ENCODE measurements at places on chromosomes 6 and 20. TPM values are rescaled to one million over a fixed set of nuclear protein-coding genes. Genes with fewer than 3 reads are reported as not detected.

The ADTRP gene
- 16.8 TPM for total RNA-seq

GRCh38 chr6:61886608-61887259 is 399.3 kb downstream of the KHDRBS2 start:
- no peak for DNase-seq

GRCh38 chr6:150038202-150039062 is 13.1 kb upstream of the RAET1L start:
- no peak for DNase-seq

DNA sequence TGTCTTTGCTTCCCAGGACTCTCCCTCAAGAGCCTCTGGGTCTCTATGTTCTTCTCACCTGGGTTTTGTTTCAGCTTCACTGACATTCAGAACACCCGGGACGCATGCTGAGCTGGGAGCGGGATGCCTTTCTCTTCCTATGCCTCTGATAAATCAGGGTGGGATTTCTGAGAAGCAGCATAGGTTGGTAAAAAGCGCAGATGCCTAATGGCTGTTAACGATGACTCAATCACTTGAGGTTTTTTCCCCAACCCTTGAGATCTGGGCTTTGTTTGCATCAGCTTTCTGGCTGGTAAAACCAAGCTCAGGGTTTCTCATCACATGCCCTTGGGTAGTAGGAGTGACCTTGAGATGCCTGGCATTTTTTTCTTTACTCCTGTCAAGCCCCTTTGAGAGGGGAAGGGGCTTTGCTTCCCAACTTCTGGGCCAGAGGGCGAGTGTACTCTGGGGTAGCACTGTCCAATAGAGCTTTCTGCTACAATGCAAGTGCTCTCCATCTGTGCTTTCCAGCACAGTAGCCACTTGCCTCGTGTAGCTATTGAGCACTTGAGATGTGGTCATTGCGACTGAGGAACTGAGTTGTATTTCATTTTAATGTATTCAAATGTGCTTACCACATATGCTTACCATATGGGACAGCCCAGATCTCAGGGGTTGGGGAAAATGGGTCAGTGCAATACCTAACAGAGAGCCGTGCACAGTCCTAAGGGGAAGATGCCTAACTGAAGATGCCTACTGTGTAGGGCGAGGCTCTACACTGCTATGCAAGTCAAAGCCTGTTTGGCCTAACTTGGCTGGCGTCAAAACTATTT is 69.1 kb downstream of the PPP1R14C start:
- DNase-seq = no peak

The ZNF311 gene
- total RNA-seq = not detected

The ADGRG6 gene
- total RNA-seq = 3.3 TPM

The C6orf58 gene
- not detected for total RNA-seq

DNA sequence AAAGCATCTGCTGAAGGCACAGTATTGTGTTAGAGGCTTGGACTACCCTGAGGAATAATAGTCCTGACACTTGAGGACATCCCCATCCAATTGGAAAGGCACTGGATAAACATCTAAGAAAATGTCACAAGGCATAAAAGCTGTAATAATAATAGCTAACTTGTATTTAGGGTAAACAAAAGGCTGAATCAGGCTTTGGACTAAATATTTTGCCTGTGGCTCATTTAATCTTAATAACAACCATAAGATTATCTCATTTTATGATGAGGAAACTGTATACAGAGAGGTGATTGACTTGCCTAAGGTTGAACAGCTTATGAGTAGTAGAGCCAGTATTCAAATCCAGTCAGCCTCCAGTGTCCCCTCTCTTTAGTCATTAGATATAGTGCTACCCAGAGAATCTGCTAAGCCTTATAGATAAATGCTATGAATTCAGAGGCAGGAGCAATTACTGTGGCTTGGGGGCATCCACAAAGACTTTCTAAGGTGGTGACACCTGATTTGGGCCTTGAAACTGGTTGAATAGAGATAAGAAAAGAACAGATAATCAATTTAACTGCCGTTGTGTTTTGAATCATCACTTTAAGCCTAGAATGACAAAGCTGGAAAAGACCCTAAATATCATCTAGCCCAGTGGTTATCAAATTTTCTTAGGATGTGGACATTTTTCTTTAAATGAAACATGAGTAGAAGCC is 7.5 kb upstream of the ZSWIM1 start:
- no peak for DNase-seq

The KCNK15 gene
- total RNA-seq = 17.9 TPM

DNA sequence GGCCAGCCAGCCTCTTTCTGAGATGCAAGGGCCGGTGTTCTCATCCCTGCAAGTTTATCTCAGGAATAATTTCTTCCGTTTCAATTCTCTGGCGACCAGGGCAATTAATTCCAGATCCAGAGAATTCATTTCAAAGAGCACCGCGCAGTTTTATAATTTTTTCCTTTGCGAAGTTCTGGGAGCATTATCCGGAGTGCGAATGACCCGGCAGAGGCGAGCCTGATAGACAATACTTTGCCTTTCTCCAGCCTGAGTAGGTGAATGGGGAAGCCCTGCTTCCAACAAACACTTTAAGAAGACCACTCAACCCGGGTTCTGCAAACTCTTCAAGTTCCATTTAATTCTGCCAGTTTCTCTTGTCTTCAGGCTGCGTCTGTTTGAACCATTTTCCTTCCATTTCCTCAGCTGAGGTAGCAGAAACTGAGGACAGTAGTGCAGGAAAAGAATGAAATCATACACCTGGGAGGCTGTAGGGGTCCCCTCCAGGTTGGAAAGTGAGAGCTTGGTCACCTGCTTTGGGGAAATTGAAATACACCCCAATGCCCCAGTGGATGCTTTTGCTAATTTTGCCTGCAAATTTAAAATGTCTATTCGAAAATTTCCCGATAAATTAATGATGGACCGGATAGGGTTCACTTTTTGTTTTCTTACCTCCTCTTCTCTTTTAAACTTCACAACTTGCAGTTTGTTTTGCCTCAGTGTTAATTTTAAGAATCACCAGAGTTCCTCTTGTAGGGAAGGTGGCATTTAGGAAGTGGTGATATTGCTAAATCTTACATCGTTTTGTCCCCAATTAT is 1.1 kb downstream of the VGLL2 start:
- DNase-seq = no peak

GRCh38 chr6:141316236-141316635 is 816.5 kb upstream of the GJE1 start:
- DNase-seq = no peak

GRCh38 chr6:99979953-99980352 is 14.1 kb downstream of the MCHR2 start:
- no peak for DNase-seq

The NFATC2 gene
- total RNA-seq = 0.12 TPM

GRCh38 chr6:108242721-108243120 is 18.1 kb downstream of the SNX3 start:
- DNase-seq = no peak

The HTR1E gene
- not detected for total RNA-seq

GRCh38 chr6:77986380-77987034 is 333.7 kb downstream of the MEI4 start:
- no peak for DNase-seq

DNA sequence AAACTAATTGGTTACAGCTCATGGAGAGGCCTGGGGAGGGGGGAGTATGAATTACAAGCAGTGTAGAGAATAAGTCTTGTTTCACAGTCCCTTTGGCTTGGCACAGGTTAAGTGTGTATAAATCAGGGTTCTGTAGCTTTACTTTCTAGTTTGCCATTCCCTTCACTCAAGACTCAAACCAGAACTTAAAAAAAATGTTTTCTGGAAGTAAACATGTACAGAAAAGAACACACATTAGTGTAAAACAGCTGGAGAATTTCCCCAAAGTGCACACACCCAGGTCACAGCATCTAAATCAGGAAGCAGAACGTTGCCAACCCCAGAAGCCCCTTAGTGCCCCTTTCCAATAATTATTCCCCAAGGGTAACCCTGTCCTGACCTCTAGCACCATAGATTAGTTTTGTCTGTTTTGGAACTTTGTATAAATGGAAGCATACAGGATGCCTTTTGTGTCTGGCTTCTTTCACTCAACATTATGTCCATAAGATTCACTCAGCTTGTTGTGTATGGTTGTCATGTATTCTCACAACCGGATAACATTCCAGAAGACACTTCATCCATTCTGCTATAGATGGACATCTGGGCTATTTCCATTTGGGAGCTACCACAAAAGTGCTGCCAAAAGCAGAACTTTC is 33.7 kb upstream of the SCUBE3 start:
- DNase-seq = no peak

DNA sequence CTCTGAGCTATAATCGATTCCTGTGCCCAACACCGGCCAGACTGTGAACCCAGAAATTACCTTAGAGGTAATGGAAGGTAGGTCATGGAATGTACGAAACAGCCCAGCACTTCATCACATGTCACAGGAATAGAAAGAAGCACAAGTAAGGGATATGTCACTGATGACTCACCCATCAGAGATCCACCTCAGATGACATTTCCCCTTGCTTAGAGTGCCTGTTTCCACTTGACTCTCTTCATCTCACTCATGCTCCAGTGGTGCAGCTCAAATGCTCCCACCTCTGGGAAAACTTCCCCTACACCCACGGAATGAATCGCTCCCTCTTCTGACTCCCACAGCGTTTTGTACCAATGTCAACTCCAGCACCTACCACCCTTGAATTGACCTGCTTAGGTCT is 381.6 kb upstream of the CNR1 start:
- no peak for DNase-seq

The ID1 gene
- 1,330 TPM for total RNA-seq

DNA sequence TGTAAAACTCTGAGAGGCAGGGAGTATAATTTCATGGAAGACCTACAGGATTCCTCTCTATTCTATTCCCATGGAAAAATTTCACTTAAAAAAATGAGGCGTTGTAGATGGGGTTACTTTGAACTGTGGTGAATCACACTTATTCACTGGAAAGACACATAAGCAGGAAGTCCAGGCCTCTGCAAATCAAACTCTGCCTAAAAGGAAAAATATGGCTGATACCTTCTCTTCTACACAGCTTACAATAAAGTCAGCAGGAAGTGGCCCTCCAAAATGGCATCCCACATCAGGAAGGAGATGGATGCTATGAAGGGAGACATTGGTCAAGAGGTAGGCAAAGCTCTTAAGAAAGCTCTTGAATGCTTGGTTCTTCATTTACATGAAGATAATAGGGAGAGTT is 115.9 kb downstream of the FYN start:
- no peak for DNase-seq

DNA sequence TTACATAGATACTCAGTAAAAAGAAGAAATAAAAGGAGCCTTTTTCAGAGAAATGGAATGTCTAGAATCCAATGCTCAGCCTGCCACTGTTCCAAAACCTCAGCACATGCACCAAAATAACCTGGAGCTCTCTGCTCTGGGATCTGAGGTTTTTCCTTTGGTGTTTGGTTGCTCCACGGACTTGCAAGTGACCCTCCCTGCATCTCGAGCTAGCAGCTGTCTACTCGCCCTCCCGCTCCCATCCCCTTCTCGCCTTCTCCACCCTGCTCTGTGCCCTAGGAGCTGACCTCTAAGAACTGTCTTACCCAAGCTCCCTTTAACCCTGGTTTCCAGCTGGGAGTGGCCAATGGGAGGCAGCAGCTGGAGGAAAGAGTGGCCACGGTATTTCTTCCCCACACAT is 35.1 kb upstream of the FAM210B start:
- no peak for DNase-seq

- DNase-seq = no peak
Measured at GRCh38 chr6:129453073-129453472, 256.9 kb downstream of the ARHGAP18 start.

The UNC5CL gene
- total RNA-seq = not detected

DNA sequence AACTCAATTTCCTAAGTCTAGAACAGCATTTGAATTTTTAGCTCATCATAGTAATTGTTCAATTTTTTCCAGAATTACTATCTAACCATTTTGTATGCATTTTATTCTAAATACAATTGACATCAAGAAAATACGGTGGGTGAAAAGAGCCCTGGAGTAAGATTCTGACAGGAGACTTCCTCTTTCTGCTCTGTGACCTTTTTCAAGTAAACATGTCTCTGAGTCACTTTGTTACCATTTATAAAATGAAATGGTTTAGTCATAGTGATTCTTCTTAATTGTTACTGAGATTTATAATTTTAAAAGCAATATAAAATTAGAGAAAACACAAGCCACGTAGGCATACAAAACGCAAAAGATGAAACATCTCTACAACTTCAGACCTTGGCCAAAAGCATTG is 80.2 kb downstream of the PLCB1 start:
- DNase-seq = no peak

The RIPOR2 gene
- total RNA-seq = not detected

The RAB44 gene
- 0.06 TPM for total RNA-seq

DNA sequence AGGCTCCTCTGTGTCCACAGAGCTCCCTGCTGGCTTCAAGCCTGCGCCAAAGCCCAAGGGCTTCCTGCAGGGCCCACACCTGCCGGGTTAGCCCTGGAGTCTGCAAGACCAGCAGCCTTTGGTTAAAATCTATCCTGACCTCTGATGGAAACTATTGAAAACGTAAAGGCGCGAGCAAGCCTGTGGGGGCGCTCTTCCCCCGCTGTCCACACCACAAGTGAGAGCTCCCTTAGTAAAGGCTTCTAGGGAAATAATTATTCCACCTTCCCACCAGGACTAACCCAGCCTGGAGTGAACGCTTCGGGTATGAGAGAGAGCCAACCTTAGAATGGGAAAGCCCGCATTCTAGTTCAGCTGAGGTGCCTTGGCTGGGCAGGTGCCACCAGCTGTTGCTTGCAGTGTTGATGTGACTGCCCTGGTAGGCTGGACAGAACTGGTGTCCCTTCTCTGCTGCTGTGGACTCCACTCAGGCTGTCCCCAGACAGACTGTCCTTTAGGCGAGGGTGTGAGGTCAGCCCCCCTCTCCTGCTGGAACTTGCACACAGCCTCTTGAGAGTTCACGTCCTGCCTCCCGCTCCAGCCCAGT is 68.7 kb downstream of the SYTL3 start:
- peak; percentile 50 for DNase-seq

DNA sequence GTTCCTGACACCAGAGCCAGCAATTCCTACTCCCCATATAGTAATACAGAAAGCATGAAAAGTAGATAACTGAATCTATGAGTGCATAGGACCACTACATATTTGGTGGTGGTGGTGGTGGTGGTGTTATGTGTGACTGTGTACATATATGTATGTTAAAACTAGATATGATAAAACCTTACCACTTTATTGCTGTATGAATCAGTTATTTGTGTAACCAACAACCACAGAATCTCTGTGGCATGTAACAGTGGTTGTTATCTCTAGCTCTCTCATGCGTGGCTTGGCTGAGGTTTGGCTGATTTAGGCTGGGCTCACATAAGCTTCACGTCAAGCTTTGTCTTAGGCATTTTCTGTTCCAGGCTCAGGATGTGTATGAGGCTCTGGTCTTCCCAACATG is 55.7 kb downstream of the PLCB1 start:
- no peak for DNase-seq

- DNase-seq = no peak
Measured at GRCh38 chr6:25027221-25027916, 91.6 kb upstream of the RIPOR2 start.

- no peak for DNase-seq
Measured at GRCh38 chr6:82957868-82958245, 107.8 kb downstream of the UBE3D start.

GRCh38 chr20:62989201-62989601 is 17.6 kb downstream of the BHLHE23 start:
- DNase-seq = no peak

Measured in G401 (cell line).